ENCODE measurements at places on chromosomes 13 and 19.

DNA sequence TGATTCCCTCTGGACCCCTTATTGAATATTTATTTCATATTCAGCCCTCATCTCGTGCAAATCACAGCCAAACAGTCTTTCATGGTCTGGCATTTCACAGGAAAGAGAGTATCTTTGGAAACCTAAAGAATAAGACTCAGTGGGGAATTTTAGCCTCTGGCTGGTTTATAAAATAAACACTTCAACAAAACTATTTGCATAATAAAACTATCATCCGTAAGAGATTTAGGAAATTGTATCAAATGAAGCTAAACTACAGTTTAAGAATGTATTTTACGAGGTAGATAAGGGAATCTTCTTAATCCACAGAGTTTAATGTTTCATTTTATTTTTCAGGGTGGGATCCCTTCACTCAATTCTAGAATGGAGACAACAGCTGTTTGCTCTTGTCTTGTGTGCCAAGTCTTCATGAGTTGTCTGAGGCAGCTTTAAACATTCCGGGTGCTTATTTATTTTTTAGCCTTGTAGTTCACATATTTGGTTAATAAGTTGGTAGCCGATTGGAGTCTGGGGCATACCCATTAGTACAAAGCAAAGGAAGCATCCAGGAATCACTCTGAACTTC is 634.4 kb upstream of the KLF12 start:
- no peak for DNase-seq

GRCh38 chr19:56137405-56137804 is 3.7 kb upstream of the ZNF444 start:
- no peak for DNase-seq

DNA sequence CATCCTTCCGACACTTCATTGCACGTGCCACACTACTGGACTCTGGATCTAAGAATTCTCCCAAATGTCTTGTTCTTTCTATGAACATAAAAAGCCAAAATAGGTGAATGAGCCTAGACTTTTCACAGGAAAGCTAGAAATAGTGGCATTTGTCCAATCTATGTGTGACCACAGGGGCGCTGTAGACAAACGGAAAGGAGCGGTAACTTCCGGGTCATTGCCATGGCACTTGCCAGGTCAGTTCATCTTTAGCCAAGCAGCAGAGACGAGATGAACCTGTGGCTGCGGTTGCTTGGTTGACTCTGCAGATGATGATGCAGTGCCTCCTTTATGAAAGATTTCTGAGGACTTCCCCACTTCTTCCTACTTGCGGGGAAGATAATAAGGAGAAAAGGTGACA is 65.6 kb downstream of the ADGRE1 start:
- no peak for DNase-seq

DNA sequence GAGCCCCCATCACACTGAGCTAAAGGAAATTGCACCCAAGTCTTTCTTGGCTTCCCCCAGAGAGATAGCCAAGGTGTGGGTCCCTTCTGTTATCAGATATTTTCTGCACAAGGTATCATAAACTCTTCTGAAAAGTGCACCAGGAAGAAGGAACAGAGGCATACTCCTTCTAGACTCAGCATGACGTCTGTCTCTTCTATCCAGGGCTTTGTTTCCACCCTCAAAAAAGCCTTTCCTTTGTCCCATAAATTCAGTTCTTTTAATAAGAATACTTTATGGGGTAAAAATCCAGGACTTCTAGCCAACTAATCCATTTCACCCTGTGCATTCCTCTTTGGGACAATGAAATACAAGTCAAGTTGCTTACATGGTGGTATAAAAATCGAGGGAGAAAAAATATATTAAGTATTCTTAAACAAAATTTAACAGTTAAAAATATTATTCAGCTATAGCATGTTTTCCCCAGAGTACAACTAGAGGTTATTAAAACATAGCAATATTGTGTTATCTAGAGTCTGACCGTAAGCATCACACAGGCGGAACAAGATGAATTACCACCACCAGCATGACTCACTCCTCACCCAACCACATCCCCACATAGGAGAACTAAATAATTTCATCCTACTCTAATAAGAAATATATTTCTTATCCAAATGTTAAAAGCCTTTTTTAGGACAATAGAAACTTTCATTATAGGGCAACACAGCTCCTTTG is 79.9 kb upstream of the GPC6 start:
- no peak for DNase-seq

DNA sequence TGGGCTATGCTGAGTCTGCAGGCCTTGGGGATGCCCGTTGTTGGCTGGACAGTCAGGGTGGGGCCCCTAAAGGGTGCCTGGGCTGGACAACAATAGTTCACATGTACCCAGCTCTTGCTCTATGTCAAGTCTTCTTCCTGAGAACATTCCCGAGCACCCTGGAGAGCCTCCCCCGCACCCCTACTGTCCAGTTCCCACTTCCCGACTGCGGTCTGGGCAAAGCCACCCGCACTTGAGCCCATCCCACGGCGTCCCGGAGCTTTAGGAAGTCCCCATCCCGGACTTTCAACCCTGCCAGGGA is 1.1 kb upstream of the MPND start:
- no peak for DNase-seq

DNA sequence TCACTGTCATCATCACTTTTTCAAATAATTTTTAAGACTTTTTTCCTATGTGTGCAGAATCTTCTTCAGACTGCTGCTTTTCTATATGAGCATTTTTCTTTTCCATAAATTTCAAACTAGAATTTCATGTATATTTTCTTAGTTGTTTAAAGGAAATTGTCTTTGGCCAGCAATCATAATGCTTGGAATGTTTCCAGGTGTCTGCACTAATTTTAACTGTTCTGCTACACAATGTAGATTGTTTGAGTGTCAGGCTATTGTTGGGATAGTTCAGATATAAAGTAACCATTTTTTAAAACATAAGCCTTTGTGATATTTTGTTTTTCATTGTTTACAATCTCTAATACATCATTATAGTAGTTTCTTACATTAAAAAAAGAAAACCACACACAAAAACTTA is 1418.5 kb downstream of the EFNB2 start:
- DNase-seq, result no peak

DNA sequence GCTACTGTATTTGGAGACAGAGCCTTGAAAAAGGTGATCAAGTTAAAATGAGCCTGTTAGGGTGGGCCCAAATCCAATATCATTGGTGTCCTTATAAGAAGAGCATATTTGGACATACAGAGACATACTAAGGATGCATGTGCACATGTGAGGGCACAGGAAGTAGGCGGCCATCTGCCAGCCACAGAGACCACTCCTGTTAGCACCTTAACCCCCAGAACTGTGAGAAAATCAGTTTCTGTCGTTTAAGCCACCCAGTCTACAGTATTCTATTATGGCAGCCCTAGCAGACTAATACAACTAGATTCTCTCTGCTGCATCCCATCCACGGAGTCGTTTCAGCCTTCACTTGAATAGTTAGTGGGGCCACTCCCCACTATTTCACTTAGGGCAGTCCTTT is 39.4 kb upstream of the DGKH start:
- no peak for DNase-seq

DNA sequence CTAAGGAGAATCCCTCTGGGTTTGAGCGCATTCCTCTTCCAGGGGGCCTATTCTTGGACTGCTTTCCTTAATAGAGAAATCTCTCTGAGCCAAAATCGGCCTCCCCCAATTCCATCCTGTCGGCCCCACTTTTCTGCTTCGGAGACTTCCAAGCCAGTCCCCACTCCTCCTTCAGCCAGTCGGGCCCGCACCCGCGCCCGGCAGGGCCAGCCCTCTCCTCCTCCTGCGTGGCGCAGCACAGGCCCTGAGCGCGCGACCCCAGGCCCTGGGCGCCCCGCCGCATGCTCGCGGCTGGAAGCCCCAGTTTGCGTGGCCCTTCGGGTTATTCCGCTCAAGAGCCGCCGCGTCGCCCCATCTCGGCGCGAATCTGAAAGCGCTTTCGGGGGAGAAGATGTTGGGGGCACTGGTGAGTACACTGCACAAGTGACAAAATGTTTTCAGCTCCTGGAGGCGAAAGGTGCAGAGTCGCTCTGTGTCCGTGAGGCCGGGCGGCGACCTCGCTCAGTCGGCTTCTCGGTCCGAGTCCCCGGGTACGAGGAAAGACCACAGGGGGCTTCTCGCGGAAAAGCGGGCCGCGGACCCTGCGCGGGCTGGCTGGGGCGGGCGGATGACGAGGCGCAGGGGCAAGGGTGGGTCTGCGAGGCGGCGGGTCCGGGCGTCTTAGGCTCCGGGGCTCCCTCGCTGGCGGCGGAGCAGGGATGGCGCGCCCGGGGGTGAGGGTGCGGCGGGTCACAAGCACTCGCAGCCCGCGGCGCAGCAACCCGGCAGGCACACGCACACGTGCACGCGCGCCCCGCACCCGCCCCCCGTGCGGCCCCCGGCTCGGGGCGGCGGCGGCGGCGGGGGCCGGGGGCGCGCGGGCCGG is at the start of gene IL17D:
TSS of gene IL17D (plus strand) at position 785 of the 865 bp plus-strand sequence. CDS start 303 bp downstream, outside the sequence.
- peak; percentile 38 for DNase-seq

DNA sequence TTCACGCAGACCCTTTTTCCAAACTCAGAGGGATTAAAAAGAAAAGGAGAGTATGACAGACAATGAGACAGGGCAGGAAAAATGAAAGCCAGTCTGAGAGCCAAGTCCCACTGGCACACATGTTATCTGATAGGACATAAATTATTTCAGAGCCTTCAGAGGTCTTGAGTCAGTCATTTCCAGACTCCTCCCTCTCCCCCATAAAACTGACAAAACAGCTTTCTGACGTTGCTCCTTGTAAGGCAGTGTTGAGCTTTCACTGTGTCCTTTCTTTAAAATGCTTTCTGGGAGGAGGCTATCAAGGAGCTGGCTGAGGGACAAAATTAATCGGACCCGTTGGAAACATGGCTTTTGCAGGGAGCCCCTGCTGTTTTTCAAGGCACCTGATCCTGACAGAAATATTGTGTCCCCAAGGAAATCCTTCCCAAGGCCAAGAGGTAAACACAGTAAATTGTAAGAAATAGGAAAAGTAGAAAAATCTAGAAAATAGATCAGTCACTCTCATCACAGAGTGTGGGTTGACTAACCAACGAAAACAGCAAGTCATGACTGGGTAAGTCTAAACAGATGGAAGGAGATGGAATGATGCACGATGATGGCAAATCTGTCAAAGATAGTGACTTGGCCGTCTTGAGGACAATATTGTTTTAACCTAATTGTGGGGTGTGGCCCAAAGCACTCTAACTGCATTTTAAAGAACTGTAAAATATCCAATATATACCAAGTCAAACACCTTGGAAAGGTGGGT is 89.7 kb downstream of the DCT start:
- DNase-seq, result no peak

- no peak for DNase-seq
These were observed 70.4 kb downstream of the LATS2 start for GRCh38 chr13:20990910-20991525.

DNA sequence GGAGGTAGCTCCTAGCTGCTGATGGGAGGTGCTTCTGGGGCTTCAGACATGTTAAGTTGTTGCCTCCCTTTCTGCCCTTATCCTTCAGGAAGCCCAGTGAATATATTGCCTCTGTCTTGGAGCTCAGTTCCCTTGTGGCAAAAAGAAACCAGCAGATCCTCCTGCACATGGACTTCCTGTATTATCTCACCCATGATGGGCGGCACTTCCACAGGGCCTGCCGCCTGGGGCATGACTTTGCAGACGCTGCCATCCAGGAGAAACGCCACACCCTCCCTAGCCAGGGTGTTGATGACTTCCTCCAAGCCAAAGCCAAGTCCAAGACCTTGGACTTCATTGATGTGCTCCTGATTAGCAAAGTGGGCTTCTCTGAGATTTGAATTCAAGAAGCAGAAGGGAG is 6.0 kb upstream of the CYP4F12 start:
- no peak for DNase-seq

GRCh38 chr13:104251931-104252330 is 1185.7 kb upstream of the SLC10A2 start:
- DNase-seq, result no peak

DNA sequence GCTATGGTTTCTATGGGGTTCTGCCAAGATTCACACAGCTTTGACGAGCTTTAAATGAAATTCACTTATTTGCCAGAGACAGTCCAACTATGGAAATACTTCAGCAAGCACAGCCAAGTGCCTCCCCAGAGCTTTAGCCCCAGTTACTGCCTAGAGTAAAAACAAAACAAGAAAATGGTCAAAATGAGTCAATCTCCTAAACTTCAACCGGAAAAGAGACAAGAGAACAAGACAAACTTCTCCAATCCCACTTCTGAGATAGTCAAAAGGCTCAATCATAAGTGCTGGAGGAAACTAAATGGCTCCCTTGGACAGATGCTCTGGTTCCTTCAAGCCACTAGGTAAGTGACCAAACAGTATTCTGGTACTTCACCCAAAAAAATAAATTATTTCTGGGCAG is 65.8 kb downstream of the KATNAL1 start:
- no peak for DNase-seq

- DNase-seq, result no peak
These were observed 80.2 kb downstream of the IRS2 start for GRCh38 chr13:109706015-109706715.

DNA sequence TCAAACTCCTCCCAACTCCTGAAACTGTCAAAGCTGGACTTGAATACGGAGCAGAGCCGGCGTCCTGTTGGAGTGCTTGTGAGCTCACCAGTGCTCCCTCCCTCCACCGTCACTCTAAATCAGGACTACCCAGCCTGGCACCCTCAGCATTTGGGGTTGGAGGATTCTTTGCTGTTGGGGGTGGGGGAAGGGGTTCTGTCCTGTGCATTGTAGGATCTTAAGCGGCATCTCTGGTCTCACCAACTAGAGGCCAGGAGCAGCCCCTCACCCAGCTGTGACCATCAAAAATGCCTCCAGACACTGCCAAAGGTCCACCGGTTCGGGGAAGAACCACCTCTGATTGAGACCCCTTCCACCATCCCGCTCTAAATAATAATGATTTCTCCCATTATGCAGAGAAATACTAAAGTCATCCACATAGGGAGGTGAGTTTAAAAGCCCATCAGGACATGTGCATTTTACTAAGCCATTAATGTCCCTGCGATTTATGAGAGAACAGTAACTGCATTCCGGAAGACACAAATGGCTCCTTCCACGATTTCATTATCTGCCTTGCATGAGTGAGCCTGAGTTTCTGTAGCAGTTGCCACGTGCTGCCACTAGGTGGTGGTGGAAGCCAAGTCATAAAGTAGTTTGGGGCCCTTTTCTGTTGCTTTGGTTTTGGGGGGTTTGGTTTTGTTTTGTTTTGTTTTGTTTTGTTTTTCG is 16.1 kb upstream of the USP29 start:
- peak; percentile 61 for DNase-seq
